ENCODE measurements at places on chromosomes 2 and 18.
A peak's percentile ranks its signal among the peaks of the same experiment; 100 is the strongest.

DNA sequence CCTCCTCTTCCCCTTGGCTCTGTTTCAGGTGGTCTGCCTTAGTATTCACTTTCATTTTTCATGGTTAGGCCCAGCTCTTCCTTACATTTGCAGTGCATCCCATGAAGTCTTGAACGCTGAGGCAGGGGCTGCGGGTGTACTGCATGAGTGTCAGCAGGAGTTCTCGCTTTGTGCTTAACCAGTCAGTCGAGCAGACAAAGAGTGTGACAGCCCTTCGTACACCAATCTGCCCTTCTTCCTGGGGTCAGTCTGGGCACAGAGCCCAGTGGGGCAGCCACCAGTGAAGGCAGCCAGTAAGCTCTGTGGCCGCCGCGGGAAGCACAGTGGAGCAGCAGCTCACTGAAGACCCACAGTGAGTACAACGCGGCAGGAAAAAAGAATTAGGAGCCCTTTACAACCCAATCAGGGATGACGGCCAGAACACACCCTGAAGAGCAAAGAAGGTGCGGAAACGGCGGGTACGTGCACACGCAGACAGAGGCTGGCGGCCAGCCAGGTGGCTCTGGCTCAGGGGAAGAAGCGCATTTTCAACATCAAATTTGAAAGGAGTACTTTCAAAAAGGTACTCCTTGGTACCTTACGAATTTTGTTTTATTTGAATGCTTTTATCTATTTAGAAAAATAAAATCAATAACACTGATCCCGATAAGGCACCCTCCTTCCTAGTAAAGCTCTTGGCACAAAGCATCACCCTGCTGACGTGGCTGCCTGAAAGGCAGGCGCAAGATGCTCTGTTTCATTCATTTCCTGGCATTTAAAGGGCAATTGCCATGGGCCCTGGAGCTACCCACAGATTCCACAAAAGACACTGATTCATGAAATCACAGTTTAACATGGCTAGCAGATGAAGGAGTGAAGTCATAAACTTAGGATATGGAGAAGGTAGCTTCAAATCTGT is 47.0 kb upstream of the SEMA4C start:
- peak; percentile 18 for DNase-seq

GRCh38 chr18:27728659-27729058 is 448.3 kb downstream of the CDH2 start:
- DNase-seq: no peak

DNA sequence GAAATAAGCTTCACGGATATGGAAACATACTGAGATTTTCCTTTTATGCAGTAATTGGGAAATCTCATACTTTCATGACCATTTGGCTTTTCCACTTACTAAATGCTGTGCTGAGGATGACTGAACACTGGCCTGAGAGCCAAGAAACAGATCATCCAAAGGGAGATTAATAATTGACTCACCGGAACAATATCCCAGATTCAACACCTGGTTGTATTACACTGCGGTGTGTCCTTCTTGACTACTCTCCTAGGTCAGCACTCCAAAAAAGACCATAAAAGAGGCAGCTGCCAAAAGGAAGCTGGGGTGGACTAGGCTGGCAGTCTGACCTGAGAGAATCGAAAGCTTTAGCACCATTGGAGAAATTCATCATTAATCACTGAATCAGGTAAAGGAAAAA is 469.1 kb downstream of the CBLN2 start:
- DNase-seq: no peak

DNA sequence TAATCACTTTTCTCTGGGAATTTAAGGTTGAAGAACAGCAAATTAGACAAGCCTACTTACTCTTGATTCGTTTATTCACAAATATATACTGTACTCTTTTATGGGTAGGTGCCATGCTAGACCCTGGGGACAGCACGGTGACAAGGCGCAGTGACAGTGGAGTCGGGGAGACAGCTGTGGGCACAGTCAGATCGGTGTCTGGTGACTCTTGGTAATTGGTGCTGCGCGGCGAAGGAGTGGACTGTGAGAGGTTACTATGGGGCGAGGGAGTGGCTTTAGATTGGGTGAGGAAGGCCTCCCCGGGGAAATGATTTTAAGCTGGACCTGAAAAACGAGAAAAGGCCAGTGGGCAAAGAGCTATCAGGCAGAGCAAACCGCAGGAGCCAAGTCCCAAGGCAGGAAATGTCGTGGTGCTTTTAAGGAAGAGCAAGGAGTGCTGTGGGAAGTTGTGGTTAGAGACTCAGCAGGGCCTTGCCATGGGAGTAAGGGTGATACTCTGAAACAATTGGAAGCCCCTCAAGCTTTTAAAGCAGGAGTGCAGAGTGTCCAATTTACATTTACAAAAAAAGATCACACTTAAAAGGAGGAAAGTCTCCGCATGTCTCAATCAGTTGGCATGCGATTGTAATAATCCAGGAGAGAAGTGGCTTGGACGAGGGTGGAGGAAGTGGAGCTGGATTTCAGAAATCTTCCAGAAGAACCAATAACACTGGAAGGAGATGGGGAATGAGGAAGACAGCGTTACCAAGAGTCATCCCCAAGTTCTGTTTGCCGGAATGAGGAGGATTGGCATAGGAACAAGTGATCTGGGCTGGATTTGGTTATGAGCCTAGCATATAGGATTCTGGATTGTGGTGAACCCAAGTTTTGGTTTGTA is 36.1 kb upstream of the TXNDC2 start:
- DNase-seq: no peak

DNA sequence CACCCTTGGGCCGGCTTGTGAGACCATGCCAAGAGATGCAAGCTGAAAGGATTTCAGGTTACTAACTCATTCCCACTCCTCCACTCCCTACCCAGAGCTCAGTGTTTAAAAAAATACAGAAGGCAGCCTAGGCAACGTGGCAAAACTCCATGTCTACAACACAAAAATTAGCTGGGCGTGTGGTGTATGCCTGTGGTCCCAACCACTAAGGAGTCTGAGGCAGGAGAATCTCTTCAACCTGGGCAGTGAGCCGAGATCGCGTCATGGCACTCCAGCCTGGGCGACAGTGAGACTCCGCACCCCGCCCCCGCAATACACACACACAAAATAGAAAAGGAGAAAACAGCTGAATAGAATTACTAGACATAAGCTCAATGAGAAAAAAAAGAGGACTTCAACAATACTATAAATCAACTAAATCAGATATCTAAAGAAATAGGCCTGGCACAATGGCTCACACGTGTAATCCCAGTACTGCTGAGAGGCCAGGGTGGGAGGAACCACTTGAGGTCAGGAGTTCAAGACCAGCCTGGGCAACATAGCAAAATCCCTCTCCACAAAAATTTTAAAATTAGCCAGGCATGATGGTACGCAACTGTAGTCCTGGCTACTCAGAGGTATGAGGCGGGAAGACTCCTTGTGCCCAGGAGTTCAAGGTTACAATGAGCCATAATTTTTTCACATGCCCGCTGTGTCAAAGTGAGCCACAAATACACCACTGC is 10.1 kb downstream of the IWS1 start:
- no peak for DNase-seq

GRCh38 chr2:231490801-231491200 is 26.5 kb upstream of the NCL start:
- no peak for DNase-seq

GRCh38 chr2:197713271-197713670 is 8.1 kb downstream of the MARS2 start:
- DNase-seq: no peak

DNA sequence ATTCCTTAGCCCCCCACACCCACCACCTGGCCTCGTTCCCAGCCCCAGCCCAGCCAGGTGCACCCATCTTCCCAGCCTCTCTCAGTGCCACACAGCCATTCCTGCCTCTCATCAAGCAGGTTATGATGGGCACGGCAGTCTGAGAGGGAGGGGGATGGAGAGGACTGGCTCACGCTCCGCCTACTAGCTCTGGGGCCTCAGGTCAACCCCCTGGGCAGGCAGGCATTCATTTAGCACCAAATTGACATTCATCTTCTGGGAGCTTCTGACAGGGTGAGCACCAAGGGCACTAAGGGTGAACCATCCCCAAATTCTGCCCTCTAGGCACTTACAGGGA is 66.2 kb upstream of the FOSL2 start:
- no peak for DNase-seq

DNA sequence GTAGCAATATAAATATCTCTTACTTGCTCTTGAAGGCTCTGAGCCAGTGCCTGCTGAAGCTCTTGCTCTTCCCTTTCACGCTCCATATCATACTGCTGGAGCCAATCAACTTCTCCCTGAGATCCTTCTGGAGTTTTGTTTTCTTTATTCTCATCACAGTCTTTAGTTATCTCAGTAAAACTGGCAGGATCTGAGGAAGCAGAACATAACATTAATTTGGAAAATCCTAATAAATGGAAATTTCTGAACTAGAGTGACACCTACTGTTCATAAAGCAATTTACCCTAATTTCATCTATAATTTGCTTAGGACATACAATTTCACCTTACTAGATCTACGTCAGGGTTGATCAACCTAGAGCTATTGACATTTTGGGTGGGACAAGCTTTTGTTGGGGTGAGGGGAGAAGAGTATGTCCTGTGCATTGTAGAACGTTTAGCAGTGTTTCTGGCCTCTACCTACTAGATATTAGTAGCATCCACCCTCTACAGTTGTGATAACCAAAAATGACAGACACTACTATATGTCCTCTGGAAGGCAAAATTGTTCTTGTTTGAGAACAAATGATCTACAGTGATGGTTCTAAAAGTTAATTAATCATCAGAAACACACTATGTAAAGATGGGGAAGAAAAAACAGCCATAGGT is 47.2 kb downstream of the VIL1 start:
- no peak for DNase-seq

DNA sequence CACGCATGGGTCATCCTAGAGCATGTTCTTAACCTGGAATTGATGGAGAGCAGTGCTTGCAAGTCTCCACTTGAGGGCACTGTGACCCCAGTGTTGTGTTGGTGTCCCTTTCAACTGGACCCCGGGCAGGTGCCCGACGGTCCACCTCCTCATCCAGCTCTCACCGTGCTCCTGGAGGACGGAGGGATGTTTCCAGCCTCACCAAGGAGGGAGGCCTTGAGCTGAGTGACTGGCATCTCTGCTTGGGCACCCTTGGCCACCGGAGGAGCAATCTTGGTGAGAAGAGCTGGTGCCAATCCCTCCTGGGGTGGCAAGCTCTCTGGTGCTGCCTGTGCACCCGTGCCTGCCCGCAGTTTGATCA is 45.4 kb upstream of the ASB18 start:
- no peak for DNase-seq

DNA sequence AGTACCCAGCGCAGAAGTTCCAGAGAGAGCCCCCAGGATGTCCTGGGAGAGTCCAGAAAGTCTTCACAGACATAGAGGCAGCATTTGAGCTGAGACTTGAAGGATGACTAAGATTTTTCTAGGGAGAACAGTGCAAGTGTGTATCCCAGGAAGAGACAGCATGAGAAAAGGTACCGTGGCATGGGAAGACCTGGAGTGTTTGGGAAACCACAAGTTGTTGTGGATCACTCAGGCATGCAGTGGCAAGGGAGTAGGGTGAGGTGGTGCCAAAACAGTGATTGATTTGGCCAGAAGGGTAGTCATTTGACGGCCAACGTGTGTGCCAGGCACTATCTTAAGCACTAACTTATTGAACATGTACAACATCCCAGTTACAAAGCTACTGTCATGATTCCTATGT is 24.5 kb upstream of the KCNK3 start:
- DNase-seq: no peak

GRCh38 chr2:59884166-59884565 is 669.3 kb downstream of the BCL11A start:
- DNase-seq: no peak
